ENCODE measurements at places on chromosomes 13 and 19.

GRCh38 chr13:34678154-34678553 is 263.9 kb upstream of the NBEA start:
- peak; percentile 28 for DNase-seq

GRCh38 chr13:106373304-106373988 is 162.0 kb downstream of the EFNB2 start:
- DNase-seq = no peak

DNA sequence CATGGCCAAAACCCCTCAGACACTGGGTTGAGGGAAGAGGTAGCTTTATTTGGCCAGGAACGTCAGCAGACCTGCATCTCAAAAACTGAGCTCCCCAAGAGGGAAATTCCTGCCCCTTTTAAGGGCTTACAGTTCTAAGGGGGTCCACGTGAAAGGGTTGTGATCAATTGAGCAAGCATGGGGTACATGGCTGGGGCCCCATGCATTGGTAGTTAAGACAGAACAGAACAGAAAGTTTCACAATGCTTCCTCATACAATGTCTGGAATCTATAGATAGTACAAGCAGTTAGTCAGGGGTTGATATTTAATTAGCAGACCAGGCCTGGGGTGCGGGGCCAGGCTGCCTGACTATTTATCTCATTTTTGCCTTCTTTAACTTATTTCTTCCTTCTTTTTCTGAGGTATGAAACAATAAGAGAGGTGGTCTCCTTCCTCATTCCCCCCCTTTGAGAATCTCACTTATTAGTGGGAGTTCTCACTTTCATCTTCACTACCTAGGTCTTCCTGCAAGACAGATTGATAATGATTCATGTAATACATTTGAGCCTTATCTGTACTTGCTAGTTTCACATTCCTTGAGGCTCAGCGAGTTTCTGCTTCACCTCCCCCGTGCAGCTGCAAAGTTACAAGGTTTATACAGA is 84.8 kb downstream of the SLC25A15 start:
- no peak for DNase-seq

- DNase-seq = no peak
These were observed 1462.4 kb downstream of the EFNB2 start for GRCh38 chr13:105073041-105073440.

DNA sequence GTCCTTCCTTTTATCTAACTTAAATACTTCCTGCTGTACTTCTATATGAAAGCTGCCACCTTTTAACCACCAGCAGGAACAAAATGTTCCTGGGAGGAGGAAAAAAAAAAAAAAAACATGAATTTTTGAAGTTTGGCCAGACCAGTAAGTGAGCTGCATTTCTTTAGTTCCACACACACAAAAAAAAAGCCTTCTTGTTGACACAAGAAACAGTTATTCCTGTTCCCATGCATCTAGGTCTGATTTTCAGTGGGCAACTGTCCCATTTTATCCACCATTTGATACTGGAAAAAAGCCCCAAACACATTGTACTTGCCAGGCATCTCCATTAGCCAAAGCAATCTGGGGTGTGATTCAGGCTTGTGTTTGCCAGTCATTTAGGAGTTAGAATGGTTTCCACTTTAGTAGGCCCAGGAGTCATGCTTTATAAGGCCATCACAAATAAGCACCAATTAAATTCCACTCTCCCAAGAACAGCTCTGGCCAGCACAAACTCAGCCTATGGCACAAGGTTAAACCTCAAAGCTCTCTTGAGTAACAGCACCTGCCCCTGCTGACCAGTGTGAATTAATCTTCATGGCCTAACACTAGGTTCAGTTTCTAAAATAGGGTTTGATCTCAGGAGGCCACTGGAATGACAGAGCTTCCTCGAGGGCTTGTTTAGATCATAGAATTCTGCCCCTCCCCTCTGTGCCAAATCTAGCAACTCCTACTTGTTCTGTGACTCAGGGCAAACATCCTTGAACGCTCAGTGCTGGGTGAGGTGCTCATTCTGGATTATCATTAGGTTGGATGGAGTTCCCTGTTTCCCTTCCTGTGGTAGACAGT is 67.1 kb downstream of the NUFIP1 start:
- peak; percentile 80 for DNase-seq

DNA sequence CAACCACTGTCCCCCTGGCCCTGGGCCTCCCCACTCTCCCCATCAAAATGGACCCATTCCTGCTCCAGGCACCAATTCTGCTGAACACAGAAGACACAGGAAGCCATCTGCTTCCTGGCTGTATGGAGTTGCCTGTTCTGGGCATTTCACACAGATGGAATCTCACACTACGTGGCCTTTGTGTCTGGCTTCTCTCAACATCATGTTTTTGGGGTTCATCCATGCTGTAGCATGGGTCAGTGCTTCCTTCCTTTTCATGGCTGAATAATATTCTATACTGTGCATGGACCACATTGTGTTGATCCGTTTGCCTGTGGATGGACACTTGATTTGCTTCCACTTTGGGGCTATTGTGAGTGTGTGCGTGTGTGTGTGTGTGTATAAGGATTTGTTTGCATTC is 15.0 kb upstream of the KLF2 start:
- no peak for DNase-seq

GRCh38 chr13:51397262-51397941 is 55.4 kb downstream of the INTS6 start:
- no peak for DNase-seq

- no peak for DNase-seq
These were observed 1384.3 kb upstream of the PCDH20 start for GRCh38 chr13:62799931-62800436.

DNA sequence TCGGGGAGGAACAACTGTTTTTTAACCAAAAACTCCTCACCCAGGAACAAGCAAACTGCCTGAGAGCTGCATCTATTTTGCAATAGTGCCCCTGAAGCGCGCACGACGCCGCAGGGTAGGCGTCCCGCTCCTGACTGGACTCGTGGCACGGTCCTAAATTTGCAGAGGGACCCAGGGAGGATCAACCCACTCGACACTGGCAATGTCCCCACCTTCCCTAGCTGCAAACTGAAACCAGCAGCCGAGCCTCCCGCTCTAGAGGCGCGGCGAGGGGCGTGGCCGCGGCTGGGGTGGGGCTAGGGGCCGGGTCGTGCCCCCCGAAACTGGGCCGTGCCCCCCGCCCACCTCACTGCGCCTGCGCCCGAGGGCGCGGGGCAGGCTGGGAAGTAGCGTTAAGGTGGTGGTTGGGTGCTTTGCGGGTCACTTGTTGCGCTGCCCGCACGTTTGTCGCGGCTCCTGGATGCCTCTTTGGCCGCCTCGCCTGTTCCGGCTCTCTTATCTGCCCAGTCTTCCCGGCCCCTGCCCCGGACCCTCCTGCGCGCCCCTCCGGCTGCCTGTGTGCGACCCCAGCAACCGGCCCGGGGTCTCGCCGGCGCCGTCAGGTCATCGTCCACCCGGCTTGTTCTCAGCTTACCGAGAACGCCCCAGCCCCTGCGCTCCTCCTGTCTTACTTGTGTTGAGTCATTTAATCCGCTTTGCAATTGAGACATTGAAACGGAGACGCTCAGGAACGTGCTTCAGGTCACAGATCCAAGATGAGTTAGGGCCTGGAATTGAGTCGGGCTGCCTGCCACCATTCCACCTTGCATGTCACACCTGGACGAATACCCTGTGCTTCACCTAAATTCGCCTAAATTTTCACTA is 37.9 kb upstream of the LSM14A start:
- peak; percentile 35 for DNase-seq

DNA sequence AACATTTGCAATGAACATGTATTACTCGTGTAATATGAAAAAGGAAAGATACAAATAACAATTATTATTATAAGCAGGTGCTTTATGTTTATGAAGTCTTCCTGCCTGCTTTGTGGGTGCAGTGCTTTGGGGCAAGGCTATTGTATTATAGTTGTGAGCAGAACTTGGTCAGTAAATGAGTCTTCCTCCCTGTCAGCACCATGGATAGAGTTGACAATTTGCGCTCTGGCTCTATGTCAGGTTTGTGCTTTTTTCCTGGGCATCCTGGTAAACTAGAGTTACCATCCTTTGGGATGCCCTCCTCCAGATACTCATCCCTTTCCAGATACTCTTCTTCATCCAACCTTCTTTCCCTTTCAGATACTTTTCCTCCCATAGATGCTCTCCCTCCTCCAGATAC is 19.6 kb downstream of the ERICH6B start:
- no peak for DNase-seq

- no peak for DNase-seq
These were observed 1436.8 kb upstream of the PCDH9 start for GRCh38 chr13:68666774-68667397.

- no peak for DNase-seq
These were observed 1.1 kb upstream of the EPN1 start for GRCh38 chr19:55673889-55674288.

GRCh38 chr13:23871616-23872220 is 17.5 kb downstream of the MIPEP start:
- no peak for DNase-seq
